ENCODE measurements at places on chromosomes 16 and 17. TPM values are rescaled to one million over a fixed set of nuclear protein-coding genes. Genes with fewer than 3 reads are reported as not detected.

The WNK4 gene
- total RNA-seq = 0.24 TPM

- DNase-seq = no peak
Observed at GRCh38 chr16:71726476-71727315, 2.2 kb upstream of the PHLPP2 start.

DNA sequence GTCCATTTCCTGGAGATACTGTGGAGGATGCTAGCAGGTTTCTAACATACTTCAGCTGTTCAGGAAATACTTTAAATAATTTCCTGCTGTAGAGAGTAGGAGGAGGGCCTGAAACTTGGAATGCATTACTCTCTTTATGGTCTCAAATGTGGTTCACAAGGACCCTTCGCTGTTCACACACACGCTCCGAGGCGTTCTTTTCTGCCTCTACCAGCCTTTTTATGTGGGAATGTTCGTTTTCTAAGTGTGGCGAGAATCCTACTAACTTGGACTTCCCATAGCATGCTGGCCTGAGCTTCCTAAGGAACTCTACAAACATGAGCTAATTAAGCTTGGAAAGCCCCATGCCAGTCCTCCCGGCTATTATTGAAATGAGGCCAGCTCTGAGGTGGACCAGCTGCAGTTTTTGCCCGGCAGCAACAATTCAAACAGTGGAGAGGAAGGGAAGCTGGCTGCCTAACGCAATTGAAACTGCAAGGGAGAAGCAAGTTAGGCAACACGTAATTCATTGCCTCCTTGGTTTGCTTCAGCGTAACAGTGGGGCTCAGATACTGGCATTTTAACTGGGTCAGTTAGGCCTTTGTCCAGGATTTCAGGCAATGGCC is 18.9 kb downstream of the KPNA2 start:
- peak; percentile 93 for DNase-seq

- DNase-seq = no peak
Observed at GRCh38 chr16:64019339-64019738, 1102.5 kb downstream of the CDH11 start.

GRCh38 chr17:81030741-81031565 is 4.0 kb upstream of the BAIAP2 start:
- DNase-seq = no peak
